Gastroesophageal sphincter (tissue), 4 donors: ENCODE measurements at places on chromosomes 12 and 14. TPM values are rescaled to one million over a fixed set of nuclear protein-coding genes. Genes with fewer than 3 reads are reported as not detected.

DNA sequence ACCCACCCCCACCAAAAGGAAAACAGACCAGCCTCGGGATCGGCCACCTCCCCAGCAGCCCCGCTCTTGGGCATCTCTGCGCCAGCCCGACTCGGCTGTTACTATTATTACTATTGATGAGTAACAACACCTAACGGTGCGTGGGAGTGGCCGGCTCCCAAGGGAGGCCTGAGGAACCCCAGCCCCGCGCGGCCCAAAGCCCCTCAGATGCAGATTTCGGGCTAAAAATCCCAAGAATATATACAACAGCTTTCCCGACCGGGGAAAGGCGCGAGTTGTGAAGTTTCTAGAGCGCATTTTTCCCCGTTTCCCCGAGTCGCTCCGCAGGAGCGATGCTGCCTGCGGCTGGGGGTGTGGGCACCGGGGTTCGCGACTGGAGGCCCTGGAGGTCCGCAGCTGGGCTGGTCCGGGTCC is 565 bp downstream of the NT5DC3 start:
- ATAC-seq = no peak

DNA sequence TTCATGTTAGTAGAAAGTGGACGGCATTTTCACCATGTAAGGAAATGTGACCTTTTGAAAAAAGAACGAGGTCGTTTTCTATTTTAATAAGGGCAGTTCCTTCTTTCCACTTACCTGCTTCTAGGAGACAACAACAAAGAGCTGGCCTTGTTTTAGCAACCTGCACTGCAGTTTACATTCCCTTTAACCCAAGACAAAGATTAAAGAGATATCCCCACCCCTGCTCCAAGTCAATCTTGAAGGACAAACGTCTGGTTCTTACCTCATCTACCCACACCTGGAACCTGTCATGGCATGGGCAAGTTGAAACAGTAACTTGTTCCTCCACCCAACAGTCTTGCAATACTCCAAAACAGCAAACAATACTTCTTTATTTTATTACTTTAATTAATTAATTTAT is 32.7 kb downstream of the ZCCHC8 start:
- no peak for ATAC-seq

DNA sequence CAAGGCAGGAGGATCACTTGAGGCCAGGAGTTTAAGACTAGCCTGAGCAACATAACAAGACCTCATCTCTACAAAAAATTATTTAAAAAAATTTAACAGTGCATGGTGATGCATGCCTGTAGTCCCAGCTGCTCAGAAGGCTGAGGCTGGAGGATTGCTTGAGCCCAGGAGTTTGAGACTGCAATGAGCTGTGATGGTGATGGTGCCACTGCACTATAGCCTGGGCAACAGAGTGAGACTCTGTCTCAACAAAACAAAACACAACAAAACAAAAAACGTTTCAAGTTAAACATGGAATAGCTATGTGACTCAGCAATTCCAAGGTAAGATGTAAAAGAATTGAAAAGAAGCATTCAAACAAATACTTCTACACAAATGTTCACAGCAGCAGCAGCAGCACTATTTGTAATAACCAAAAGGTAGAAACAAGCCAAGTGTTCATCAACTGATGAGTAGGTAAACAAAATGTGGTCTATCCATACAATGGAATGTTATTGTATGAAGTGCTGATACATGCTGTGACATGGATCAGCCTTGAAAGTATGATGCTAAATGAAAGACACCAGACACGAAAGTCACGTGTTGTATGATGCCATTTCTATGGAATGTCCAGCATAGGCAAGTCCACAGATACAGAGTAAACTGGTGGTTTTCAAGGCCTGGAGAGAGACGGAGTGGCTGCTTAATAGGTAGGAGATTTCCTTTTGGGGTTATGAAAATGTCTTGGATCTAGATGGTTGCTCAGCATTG is 31.4 kb downstream of the CFAP251 start:
- ATAC-seq = no peak

GRCh38 chr12:54364413-54364812 is at the start of gene GPR84:
Gene GPR84, minus strand, starts transcription at chr12:54364486. Its CDS starts 635 bp downstream, at chr12:54363851.
- ATAC-seq = no peak

DNA sequence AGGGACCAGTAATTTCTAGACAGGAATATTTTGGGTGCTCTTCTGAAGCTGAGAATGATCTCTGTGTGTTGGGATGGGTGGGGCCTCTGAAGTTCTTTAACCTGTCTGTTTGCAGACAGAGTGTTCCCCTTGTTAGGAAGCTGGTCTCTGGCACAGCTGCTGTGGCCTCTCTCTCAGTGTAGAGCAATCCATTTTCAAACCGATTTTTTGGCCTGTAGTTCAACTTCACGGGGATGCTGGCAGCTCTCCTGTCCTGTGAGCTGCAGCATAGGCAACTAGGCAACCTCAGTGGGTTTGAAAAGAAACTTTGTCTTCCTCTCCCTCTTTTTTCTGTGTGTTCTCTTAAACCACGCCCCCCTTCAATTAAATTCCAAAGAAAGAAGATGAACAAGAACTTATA is 69.1 kb downstream of the SMOC1 start:
- ATAC-seq = no peak

- no peak for ATAC-seq
These were observed 1727.1 kb upstream of the SEL1L start for GRCh38 chr14:83260751-83261150.

DNA sequence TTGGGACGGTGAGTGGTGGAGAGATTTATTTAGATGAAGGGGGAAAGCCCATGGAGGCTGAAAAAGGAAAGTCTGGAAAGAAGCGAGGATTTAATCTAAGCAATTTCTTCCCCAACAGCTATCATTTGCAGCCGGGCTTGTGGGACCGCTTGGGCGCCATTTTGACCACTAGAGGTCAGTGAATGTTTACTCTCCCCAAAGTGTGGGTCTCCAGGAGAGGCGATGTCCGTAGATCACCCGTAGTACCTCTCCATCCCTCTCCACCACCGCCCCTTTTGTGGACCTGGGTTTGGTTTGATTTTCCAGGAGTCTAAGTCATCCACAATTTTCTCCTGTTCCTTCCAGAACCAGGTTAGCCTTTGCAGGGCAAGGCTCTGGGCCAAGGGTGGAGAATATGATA is 91.2 kb upstream of the PARP11 start:
- no peak for ATAC-seq

DNA sequence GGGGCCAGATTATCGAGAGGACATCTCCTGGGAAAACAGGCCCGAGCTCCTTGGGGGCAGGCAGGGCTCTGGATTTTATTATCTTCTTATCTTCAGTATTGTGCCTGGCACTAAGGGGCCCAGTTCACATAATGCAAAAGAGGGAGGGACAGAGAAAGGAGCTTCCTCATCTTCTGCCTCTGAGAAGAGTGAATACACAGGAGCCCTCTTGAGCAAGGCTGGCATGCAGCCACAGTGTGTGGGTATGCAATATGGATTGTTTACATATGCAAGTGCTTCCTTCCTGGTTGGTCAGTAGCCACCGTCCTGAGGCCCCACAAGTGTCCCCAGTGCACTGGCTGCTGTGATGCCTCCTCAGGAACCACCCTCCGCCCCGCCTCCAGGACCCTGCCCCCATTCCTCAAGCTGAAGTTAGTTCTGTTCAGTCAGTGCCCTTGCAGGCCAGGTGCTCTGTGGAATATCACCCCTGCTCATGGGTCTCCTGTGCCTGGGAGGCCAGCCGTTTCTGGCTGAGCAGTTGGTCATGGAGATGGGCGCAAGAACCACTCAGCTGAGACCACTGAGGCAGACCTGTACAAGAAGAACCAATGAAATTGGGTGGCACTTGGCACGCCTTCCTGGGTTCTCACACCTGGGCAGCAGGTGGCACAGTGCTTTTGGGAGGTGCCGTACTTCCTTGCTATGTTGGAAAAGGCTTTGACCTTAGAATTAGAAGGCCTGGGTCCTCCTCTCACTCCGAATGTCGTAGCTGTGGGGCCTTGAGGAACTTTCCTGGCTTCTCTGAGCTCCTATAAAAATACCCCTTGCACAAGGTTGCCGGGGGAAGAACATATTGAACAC is 35.1 kb upstream of the ACTN1 start:
- no peak for ATAC-seq

DNA sequence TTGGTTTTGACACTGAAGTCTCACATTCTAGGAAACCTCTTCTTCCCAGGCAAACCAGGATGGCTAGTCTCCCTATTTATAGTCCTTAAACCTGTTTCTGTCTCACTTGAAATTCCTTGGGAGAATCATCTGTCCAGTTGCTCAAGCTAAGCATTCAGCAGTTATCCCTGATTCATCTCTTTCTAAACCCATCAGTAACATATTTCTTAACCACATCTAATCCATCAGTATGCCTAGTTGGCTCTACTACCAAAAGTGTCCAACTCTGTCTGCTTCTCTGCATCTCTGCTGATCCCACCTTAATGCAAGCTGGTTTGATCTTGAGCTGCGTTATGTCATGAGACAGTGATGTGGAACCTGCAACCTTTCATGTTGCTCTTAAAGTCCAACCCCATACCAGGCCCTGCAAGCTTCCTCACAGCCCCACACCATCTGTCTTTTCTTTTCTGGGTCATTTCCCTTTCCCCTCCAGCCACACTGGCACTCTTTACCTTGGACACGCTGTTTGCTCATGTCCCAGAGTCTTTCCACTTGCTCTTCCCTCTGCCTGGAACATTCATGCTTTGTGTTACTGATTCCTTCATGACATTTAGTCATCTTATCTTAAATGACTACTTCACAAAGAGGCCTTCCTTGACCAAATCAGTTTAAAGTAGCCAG is 380.8 kb upstream of the RGS6 start:
- ATAC-seq = no peak

GRCh38 chr12:49019443-49020324 is 1.1 kb upstream of the PRKAG1 start:
- no peak for ATAC-seq

DNA sequence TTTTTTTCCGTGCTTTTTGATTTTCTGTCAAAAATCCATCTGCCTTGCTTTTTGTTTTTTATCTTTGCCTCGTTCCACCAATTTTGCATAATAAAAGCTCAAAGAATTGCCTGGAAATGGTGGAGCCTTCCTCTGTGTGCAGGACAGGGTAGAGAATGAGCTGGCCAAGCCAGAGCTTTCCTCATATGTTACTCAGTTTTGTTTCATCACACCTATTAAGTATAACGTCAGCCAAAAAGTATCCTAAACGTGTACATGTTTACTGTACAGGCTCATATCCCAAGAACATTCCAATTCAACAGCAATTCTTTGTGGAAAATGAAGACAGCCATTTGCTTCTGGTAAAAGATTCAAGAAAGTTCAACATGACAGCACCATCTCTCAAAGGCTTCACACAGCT is 191.2 kb upstream of the LMNTD1 start:
- ATAC-seq = no peak

- ATAC-seq = no peak
These were observed 703.0 kb upstream of the TBX3 start for GRCh38 chr12:115386946-115387345.

The HCAR1 gene
- total RNA-seq = 0.16 TPM

The CCDC175 gene
- not detected for total RNA-seq
